ENCODE measurements at places on chromosomes 7 and 10.

- DNase-seq, result no peak
Measured at GRCh38 chr7:102044641-102044983, 227.2 kb downstream of the CUX1 start.

GRCh38 chr10:89171996-89172395, 35.1 kb downstream of the CH25H start:
- no peak for DNase-seq

DNA sequence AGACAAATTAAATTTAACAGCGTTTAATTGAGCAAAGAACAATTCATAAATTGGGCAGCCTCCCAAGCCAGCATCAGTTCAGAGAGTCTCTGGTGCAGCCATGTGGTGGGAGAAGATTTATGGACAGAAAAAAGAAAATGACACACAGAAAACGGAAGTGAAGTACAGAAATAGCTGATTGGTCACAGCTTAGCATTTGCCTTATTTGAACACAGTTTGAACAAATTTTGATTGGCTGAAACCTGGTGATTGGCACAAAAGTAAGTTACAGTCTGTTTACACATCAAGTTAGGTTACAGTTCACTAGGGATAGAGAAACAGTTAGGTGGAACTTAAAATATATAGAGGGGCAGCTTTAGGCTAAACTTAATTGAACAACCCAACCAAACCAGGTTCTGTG, 720.1 kb downstream of the TYW1 start:
- DNase-seq, result no peak

DNA sequence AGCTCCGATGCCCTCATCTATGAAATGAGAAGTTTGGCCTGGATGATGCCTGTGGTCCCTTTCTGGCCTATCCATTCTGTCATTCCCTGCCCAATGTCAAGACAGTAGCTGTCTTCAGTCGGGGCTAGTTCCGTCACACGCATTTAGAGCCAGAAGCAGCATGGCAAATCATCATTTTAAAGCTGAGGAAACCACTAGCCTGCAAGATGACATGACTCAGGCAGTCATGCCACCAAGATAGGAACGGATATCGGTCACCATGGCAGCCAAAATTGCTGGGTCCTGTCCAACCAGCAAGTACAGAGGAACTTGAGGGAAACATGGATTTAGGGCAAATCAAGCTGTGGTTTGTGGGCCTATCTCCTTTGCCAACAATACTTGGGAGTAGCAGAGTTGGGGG, 64.5 kb upstream of the MRLN start:
- DNase-seq, result no peak

GRCh38 chr10:51469686-51470085, 229.7 kb downstream of the CSTF2T start:
- DNase-seq, result no peak

DNA sequence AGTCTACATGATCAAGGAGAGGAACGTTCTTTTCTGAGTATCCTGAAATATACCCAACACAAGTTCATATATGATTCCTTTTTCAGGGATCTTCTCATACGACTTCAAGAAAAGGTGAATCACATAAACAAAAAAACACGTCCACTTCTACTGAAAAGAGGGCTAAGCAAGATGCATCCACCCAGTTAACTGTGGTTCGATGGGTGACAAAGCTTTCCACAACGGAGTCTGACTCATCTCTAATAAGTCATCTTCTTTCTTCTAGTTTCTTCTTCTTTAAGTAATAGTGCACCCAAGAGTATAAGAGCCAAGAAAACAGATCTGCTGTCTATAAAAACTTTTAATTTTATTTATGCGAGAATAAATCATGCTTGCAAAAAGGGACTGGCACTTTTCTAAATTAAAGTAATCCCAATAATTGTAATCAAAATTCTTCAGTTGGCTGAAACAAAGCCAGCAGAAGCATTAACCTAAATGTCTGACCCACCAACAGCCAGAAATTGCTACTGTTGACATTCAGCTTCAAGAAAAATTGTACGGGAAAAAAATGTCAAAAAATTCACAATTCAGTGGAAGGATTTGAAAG, 146.9 kb upstream of the ANK3 start:
- DNase-seq, result no peak

- DNase-seq, result no peak
Measured at GRCh38 chr10:6841761-6842160, 261.7 kb upstream of the PRKCQ start.

DNA sequence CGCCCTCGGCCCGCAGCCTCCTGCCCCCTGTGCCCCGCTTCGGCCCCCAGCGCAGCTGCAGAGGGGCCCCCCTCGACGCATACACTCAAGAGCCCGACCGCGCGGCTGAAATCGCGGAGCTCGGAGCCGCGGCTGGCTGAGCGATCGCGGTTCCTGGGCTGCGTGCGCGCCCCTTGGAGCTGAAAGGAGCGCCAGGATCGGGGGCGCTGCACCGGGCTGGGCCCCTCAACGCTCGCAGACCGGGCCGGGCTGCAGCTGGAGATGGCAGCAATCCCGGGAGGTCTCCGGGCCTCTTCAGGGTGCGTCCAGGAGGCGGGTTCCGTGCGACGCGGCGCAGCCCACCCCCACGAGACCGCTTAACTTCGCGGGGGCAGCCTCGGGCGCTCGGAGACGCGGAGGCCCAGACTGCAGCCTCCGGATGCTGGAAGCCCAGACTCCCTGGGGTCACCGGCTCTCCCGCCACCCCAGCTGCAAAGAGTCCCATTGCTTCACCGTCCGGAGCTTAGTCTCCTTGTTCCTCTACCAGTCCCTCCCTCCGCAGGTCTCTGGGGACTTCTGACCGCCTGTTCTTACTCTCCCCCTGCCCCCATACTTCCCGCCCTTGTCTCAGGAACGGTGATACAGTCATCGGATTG, 73.0 kb upstream of the LRRC4 start:
- DNase-seq, result no peak

DNA sequence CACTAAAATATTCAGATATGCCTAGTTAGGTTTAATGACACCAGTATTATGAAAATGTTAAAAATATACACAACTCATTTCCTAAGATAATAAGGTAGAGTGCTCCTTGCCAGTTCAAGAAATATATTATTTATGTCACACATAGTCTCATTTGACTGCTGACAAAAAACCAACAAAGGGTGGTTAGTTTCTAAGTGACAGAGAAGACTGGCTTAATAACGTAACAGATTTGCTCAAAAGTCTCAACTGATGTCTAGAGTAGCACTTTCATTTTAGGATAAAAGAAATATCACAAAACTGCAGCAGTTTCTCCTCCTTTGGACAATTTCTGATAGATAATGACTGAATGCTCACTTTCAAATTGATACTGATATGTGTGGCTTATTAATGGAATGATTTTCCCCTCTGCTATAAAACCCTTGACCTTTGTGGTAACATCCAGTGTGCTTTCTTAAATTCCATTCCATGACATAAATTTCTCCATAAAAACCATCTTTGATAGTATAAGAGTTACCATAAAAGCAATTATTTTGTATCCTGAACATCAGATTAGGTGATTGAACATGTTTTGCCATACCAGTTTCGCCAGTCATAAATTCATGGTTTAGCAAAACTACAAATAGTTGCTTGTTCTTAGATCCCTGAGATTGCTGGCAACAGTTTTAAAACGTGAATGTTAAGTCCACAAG, 94.2 kb downstream of the NRBF2 start:
- no peak for DNase-seq

DNA sequence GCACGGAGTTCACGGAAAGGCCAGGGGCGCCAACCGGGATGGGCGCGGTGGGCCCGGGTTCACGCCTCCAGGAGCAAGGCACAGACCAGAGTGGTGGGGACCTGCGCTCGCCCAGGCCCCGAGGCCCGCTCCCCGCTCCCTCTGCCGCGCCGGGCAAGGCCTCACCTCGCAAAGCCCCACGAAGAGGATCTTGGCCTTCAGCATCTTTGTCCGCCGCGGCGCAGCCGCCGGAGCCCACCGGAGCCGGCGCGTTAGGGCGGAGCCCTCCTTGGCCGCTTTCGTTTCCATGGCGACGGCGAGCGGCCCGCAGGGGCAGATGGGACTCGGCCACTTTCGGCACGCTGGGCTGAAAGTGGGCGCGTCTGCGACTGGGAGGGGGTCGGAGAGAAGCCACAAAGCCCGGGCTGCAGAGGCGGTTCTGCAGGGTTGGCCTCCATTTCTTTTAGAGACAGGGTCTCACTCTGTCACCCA, 944.4 kb upstream of the ZNF722 start:
- no peak for DNase-seq

- no peak for DNase-seq
Measured at GRCh38 chr10:15863323-15863722, 3.0 kb upstream of the MINDY3 start.

GRCh38 chr7:52271703-52272102, 763.7 kb upstream of the POM121L12 start:
- no peak for DNase-seq

DNA sequence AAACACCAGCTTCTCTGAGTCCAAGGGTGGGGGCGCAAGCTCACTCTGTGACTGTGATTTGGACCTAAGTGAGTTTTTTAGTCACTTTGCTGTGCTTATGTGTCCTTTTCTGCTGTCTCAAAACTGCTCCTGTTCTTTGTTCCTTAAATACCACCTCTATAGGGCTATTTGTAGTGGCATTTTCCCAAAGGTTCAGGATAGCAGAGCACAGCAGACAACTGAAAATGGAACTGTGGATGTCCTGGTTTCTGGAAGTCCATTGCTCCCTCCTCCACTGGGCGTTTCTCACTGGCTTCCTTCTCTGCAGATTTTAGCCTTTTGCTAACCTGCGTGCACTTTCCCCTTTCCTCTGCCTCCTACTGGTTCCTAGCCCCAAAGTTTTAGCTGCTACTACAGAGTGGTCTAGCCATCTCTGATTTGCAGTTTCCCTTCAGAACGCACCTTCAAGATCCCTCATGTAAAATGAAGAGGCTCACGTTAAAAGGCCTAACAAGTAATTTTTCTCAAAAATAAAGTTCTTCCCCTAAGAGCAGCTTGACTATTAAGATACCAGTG, 25.6 kb downstream of the BLVRA start:
- DNase-seq, result no peak

DNA sequence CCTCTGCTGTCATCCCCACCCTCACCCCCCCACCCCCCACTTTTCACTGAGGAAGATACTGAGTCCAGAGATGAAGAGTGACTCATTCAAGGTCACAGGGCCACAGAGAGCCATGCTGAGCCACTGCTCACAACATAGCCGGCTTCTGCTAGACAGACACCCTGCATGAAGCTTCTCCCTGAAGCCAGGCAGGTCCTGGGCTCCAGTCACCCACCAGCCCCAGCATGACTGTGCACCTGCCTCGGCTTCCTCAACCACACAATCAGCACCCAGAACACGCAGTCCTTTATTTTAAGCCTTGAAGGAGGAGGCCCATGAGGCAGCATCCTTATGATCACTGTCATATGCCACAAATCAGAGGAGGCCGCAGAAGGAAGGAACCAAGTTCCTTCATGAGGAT, 19.2 kb upstream of the PRKAG2 start:
- DNase-seq, result no peak

DNA sequence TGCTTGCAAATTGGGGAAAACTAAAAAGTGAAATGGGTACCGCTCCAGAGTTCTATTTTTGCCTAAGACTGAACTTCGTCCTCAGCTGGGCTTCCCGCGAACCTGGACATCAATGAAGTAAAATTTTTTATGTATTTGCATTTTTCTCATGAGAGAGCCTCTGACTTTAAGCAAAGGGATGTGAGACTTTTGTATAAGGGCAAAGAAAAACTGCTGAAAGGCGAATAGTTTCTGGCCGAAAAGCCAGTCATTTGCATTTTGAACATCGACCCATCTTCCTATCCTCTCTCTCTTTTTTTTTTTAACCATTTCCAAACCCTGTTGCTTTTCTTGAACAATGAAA, 573 bp downstream of the PMPCB start:
- DNase-seq, result no peak

DNA sequence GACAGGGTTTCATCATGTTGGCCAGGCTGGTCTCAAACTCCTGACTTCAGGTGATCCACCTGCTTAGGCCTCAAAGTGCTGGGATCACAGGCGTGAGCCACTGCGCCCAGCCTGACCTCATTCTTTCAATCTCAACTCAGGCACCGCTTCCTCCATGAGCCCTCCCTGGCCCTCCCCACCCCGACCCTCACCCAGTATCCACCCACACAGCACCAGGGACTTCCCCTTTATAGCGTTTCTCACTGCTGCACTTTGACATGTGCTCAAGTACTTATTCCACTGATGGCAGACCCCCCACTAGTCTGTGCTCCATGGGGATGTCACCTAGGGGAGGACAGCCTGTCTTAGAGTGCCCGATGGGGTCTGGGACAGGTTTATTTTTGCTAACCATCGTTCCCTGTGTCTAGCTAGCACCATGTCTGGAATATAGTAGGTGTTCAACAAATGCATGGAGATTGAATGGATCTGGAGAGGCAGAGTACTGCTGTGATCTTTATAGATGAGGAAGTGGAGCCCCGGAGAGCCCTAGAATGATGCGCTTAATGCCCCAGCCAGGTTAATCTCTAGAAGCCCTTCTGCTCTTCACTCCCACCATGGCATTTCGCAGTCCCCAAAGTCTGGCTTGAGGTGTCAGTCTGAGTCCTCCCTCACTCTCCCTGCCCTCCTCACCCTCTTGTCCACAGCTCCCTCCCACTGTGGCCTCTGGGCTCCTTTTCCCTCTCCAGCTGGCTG, 258.8 kb downstream of the RPS24 start:
- no peak for DNase-seq

GRCh38 chr7:157984423-157985163, 603.0 kb downstream of the PTPRN2 start:
- DNase-seq, result no peak

- DNase-seq, result no peak
Measured at GRCh38 chr10:133309720-133310398, 1.1 kb downstream of the ZNF511 start.

DNA sequence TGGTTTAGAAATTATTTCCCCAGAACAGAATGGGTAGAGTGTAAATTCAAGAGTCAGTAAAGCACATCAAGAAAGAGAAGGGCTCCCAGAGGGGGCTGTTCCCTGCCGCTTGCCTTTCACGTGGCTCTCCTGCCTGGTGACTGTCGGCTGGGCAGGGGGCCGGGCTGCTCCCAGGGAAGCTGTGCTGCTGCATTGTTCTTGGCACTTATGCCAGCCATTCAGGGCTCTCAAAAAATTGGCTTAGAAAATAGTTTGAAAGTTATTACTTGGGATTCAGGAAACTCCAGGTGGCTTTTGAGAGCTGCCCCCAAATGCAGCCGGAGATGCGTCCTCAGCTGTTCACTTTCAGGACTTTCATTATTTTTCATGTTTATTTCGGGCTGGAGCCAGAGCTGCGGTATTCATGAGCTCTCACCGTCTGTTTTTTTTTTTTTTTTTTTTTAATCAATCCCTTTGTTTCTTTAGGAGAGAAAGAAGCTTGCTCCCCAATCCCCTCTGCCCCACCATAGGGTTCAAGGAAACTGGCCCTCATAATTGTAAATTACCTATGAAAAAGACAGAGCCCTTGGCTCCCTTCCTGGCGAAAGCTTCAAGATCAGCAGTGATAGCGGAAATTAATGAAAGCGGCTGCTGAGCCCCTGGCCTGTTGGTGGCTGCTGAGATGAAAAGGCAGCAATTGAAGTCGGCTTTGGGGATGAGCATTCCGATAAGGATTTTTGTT, 94.1 kb downstream of the SORCS3 start:
- DNase-seq, result no peak

DNA sequence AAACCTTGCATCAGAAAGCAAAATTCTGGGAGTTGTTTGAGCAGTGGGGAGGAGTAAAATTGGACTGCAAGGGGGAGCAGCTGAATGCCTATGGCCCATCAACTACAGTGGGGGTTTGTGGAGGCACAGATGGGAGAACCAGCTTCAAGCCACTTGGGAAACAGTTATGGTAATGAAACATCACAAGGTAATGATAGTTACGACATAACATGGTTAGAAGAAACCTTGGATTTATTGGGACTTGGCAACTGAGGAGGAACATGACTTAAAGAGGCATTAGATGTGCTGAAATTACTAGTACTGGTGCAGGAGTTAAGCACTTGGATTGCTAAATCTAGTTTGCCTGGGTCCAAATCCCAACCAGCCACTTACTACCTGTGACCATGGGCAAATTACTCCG, 868.4 kb downstream of the KCNMA1 start:
- no peak for DNase-seq
